ENCODE measurements at places on chromosomes 6 and 20.

DNA sequence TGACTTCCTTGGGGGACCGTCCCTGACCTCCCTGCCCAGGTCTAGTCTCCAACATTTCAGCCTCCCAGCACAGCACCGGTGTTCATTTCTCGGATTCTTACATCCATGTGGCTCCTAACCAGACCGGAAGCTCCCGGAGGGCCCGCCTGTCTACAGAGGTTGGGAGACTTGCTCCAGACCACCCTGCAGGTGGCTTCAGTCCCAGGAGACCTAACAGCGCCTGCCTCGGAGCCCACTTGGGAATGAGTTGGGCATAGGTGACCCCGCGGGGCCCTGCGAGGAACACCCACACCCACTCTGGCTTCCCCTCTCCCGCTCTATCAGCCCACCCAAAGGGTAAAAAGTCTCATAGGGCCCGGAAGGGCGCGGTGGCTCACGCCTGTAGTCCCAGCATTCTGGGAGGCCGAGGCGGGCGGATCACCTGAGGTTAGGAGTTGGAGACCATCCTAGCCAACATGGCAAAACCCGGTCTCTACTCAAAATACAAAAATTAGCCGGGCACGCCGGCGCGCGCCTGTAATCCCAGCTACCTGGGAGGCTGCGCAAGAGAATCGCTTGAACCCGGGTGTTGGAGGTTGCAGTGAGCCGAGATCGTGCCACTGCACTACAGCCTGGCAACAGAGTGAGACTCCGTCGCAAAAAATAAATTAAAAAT is 5.4 kb downstream of the DPPA5 start:
- DNase-seq = no peak

GRCh38 chr6:138944412-138944811 is 43.6 kb downstream of the REPS1 start:
- no peak for DNase-seq

DNA sequence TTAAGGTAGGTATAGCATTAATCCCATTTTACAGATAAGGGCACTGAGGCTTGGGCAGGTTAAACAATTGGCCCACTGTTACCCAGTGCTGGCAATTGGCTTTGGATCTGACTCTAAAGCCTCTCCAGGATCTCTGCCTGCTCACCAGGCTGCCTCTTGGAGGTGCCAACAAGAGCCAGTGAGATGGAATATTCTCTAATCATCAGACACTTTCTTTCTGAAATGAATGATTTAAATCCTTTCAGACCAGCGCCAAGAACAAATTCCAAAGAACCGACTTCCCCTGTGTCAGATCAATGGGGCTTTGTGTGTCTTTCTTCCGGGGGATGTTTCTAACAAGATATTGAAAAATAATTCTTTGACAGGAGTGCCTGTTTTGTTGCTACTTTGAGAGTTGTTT is 23.6 kb downstream of the CYP39A1 start:
- no peak for DNase-seq

DNA sequence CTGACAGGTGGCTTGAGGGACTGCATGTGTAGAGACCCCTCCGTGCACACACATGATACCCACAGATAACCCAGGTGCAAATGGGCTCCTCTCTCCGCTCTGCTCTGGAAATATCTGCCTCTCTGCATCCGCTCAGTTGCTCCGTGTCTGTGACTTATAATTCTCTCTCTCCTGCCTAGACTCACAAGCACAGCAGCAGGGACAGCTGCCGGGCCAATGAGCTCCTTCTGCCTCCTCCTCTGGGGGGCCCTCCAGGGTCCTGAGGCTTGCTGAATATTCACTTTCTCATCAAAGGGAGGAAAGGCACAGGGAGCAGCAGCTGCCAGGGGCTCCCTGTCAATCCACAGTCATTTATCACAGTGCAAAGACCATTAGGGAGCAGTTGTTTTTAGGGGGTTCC is 24.1 kb downstream of the LRFN2 start:
- peak; percentile 29 for DNase-seq

- DNase-seq = no peak
Measured at GRCh38 chr20:47969426-47969825, 184.1 kb upstream of the SULF2 start.
